ENCODE measurements at places on chromosomes 16 and 17.

DNA sequence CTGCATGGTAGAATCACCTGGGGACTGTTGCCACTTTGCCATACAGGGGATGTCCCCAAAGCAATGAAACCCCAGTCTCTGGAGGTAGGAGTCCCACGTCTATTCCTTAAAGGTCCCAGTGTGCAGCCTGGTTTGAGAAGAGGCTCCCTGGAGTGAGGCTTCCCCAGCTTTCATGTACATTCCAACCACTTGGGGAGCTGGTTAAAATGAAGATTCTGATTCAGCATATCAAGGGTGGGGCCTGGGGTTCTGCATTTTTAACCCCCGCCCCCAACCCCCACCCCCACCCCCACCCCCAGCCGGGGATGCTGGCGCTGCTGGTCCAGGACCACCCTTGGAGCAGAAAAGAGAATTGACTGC, 241.2 kb downstream of the FOXL1 start:
- no peak for DNase-seq

- no peak for DNase-seq
These were observed 324.6 kb upstream of the CDH11 start for GRCh38 chr16:65446427-65446826.

DNA sequence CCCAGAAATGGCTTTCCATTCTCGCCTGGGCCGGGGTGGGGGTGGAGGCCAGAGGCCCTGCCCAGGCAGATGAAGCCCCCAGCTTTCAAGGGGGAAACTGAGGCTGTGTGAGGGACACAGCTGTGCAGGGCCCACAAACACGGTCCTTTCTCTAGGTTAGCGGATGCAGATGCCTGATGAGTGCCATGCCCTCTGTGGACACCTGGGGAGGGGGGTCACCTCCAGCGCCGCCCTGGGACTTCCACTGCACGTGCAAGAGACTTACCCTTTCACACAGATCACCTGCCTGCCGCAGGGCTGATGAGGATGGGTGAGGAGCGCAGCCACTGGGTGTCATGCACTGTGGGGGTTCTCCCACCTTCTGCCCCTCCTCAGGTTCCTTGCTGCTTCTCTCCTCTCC, 2.6 kb upstream of the ANTKMT start:
- no peak for DNase-seq

DNA sequence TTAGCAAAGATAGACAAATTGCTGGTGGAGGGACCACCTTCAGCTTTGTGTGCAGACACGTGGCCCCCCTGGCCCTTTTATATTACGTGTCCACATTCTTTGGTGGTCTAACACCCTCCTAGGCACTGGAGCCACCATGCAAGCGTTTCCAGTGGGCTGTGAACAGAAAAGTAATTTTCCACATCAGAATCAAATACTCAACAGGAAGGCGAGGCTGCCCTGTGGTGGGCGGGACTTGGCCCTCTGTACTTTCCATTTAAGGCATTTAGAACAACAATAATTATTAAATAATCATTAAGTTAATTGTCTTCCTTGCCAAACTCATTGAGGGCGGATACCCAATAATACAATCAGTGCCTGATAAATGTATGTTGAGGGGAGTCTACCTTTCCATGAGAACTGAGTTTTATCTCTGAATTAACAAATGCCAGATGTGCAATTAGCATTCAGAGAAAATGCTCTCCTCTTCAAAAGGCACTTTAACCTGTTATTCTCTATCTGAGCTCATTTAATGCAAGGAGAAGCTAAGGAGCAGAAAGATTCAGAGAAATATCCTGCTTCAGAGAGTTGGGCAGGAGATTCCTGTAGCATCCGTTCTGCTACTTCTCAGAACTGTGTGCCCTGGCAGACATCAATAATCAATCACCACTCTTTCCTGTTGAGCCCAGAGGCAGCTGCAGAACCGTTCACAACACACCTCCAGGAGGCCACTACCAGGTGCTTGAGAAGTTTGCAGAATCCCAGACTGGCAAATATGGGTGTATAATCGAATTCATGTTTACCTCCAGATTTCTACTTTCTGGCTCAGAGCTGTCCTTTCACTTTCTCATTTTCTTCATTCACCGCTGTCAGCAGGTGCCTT, 109.4 kb downstream of the CMIP start:
- no peak for DNase-seq

DNA sequence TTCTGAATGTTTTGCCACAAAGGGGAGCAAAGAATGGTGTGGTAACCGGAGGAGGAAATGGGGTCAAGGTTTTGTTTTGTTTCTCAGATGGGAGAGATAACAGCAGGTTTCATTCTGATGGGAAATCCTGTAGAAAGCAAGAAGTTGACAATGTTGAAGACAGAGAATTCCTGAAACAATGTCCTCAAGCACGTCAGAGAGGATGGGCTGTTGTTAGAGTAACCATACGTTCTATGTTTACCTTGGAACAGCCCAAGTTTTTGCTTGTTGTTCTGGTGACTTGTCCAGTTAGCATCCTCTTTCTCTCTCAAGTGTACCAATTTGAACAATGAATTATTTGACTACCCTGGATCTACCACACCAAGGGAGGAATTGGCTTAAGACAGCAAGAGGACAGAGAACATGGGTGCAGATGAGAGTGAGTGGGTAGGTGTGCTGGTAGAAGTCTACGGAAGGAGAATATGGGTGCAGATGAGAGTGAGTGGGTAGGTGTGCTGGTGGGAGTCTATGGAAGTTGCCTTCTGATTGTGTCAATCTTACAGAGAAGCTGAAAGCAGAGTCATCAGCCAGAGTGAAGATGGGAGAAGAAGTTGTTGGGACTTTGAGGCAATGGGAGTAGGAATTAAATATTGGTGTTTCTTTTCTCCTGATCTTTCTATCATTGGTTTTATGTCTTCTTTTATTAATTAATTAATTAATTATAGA, 14.8 kb upstream of the NSRP1 start:
- no peak for DNase-seq

- no peak for DNase-seq
These were observed 5.9 kb downstream of the ZNF646 start for GRCh38 chr16:31080035-31080629.

GRCh38 chr16:88936556-88937205, 40.3 kb downstream of the CBFA2T3 start:
- no peak for DNase-seq

DNA sequence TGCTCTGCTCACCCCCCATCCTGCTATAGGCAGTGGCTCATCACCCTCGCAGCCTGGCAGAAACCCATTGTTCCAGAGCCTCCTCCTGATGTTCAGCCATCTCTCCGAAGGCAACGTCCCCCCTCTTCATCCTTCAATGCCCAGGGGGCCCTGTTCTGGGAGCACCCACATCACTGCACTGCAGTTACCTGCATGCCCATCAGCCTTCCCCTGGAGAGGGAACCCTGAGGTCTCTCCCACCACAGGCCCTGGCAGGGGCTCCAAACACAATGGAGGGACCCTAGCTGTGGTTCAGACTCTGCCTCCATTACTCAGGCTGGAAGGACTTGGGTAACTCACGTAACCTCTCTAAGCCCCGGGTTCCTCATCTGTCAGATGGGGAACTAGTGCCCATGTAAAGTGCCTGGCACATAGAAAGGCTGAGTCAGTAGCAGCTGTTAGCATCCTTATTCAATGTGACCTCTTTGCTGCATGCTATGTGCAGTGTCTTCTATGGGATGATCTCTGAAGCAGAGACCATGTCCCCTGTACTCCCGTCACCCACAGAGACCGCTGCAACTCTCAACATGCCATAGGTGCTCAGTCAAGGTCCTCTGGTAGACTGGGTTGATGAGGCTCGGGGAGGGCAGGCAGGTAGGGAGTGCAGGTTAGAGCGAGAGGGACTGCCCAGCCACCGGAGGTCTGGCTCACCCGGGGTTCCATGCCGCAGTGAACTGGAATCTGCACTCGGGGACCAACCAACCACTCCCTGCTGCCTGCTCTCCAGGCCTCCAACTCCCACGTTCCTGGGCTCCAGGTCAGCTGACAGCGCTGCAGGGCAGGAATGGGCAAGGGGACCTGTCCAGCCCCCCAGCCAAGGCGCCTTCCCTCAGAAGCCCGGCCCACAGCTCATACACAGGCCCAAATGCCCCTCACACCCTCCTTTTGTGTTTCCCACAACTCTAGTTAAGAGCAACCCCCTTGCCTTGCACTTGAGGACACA, 233.2 kb downstream of the ZNF423 start:
- no peak for DNase-seq

DNA sequence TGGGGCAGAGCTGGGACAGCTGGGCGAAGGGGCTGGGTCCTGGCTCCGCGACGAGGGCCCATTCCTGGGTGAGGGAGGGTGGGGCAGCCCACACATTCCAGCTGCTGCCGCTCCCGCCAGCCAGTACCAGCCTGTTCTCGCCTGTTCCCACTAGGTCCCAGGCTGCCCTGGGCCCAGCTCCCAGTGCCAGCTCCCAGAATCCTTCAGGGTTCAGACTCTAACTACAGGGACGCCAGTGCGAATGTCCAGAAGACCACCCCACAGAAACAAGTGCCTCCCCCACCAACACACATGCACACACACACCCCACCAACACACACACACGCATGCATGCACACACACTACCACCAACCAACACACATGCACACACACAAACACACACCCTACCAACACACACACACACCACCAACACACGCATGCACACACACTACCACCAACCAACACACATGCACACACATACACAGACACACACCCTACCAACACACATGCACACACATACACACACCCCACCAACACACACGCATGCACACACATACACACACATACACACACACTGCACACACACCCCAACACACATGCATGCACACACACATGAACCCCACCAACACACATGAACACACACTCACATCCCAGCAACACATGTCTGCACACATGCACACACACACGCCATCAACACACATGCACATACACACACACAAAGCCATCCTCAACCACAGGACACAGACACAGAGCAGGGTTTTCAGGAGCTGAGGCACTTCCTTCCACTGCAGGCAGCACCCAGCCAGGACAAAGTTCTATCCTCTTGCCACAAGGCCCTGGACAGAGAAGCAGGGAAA, 27.5 kb upstream of the KRT17 start:
- DNase-seq: no peak

DNA sequence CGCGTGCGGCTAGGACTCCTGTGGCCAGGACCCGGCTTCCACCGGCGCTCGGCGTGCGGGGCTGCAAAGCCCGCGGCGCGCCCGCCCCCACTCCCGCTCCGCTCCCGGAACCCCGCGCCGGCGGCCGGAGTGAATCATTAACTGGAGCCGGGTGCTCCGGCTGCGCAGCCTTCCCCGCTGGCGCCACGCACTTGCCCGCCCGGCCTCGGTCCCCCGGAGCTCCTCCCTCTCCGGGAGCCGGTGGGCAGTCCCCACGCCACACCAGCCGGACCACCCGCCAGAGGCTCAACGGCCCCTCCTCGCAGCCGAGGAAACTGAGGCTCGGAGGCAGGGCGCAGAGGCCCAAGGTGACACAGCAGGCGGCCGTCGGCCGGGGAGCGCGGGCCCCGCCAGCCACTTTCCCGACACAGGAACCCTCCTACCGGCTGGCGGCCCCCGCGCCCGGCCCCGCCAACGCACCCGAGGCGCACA, 580 bp downstream of the BCAR1 start:
- no peak for DNase-seq

DNA sequence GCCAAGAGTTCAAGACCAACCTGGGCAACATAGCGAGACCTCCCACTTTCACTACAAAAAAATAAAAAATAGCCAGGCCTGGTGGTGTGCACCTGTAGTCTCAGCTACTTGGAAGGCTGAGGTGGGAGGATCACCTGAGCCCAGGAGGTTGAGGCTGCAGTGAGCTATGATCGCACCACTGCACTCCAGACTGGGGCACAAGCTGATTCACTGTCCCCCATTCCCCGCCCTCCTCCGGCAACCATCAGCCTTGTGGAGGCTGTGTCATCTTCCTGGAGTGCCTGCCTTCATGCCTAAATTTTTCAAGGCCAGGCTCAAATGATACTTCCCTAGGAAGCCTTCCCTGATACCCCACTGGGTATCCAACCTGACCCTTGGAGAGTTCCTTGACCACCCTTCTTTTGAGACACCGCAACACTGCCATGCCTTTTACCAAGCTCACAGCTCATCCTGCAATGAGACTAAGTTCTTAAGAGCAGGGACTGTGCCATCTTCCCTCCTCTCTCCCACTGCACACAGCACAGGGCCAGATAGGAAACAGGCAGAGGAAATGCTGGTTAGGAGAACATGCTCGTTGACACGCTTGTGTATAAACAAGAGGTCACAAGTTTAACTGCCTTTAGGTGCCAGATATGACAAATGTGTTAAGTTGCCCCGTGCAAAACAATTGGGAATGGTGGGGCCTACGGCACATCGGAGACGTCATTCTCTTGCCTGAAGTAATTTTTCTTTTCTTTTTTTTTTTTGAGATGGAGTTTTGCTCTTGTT, 3.9 kb upstream of the SRCAP start:
- no peak for DNase-seq

DNA sequence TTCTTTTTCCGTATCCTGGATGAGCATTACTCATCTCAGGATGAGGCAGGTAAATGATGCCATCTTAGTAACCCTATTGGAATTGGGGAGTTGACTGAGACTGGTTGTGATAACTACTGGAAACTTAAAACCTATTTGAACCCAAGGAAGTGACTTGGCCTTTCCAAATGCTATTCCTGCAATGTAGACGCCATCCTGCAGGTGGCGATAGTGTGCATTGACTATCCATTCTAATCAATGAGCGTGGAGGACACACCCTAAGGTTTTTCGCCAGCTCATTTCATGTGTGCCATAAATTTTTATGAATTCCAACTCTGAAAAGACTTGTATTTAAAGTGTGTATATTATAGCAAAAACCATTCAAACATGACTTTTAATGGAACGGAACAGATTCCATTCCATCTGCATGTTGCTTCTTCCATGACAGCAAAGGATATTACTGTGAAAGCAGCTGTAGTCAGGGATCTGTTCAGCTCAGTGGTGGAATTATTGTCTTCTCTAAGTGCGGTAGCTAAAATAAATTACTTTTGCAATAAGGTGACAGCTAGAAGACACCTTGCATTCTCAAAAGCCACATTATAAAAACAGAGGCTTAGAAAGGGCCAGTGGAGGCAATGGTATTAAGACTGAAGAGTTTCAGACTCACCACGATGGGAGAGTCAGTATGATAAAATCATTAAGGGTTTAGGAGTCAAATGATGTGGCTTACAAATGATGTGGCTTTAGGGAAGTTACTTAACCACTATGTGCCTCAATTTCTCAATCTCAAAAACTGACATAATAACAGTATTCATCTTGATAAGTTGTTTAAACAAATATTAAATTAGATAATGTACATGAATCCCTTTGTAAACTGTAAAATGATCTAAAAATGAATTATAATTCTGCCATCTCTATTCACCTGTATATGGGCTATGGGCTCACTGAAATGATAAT, 55.5 kb downstream of the SYT17 start:
- no peak for DNase-seq

DNA sequence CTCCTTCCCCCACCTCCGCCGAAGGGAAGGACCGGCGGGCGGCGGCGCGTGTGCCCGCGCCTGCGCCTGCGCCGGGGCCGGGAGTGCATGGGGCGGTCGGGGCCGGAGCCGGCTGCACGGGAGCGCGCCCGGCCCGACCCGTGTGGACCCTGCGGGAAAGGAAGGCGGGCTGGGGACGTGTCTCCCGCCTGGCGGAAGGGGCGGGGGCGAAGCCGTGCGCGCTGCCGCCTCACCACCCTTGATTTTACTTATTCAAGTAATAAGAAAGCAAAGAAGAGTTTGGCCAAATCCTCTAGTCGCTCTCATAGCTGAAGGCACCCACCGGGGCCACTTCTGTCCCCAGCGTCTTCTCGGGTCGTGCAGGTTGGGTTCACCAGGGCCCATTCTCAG, 596 bp upstream of the PFN1 start:
- peak; percentile 35 for DNase-seq
